Lower leg skin (tissue), 4 donors: ENCODE measurements at places on chromosomes 1 and 21. TPM values are rescaled to one million over a fixed set of nuclear protein-coding genes. Genes with fewer than 3 reads are reported as not detected.

The CLCA1 gene
- total RNA-seq, result not detected

The BGLAP gene
- total RNA-seq, result 0.69 TPM

The GPR52 gene
- 0.67 TPM for total RNA-seq

The S100A2 gene
- 97.7 TPM for total RNA-seq

The MCOLN2 gene
- total RNA-seq, result 0.44 TPM

The CCDC27 gene
- total RNA-seq, result not detected

The IVL gene
- total RNA-seq, result 164 TPM

The PLA2G2C gene
- not detected for total RNA-seq

The VASH2 gene
- not detected for total RNA-seq

The RASSF5 gene
- 86.2 TPM for total RNA-seq

The TEKT2 gene
- total RNA-seq, result 0.38 TPM

The KCNJ6 gene
- not detected for total RNA-seq

The TSPEAR gene
- not detected for total RNA-seq

The ATP8B2 gene
- 30.8 TPM for total RNA-seq

The RGS16 gene
- total RNA-seq, result 1.1 TPM

The AGBL4 gene
- 0.66 TPM for total RNA-seq

The TRPM2 gene
- total RNA-seq, result 2.2 TPM

The ATP6V1G3 gene
- not detected for total RNA-seq

The KLHDC7A gene
- total RNA-seq, result 0.11 TPM

The GALE gene
- 39.3 TPM for total RNA-seq

The FAM43B gene
- total RNA-seq, result 0.15 TPM

The PROX1 gene
- 4.2 TPM for total RNA-seq

The ADAM30 gene
- not detected for total RNA-seq

The ADORA3 gene
- total RNA-seq, result 2.1 TPM

The C1orf226 gene
- 3.7 TPM for total RNA-seq

The GRIK3 gene
- 0.34 TPM for total RNA-seq

The SIM2 gene
- 0.36 TPM for total RNA-seq

The KAZN gene
- 36.0 TPM for total RNA-seq

The CSMD2 gene
- total RNA-seq, result not detected

The TBX15 gene
- 4.7 TPM for total RNA-seq

The LRRC39 gene
- 1.2 TPM for total RNA-seq

The F5 gene
- 5.5 TPM for total RNA-seq

The KCNJ15 gene
- 7.5 TPM for total RNA-seq

The BMP8B gene
- 1.1 TPM for total RNA-seq

The SPRR2F gene
- 0.64 TPM for total RNA-seq

The C8B gene
- not detected for total RNA-seq

The JUN gene
- 207 TPM for total RNA-seq

The TIAM1 gene
- 112 TPM for total RNA-seq

The IGSF9 gene
- total RNA-seq, result 18.8 TPM

The MMEL1 gene
- total RNA-seq, result 0.27 TPM

The CLCA4 gene
- total RNA-seq, result 1.9 TPM

The TNFRSF4 gene
- total RNA-seq, result 1.4 TPM

The PTPN22 gene
- total RNA-seq, result 2.3 TPM

The LINGO4 gene
- 0.36 TPM for total RNA-seq

The CXADR gene
- 134 TPM for total RNA-seq

The PLPP3 gene
- 33.6 TPM for total RNA-seq

The COL11A1 gene
- total RNA-seq, result 0.34 TPM

The MIXL1 gene
- total RNA-seq, result not detected

The TRNP1 gene
- 29.4 TPM for total RNA-seq

The SELL gene
- total RNA-seq, result not detected

The GSTM5 gene
- 1.9 TPM for total RNA-seq

The NUP210L gene
- not detected for total RNA-seq

The OR2L13 gene
- not detected for total RNA-seq

The ZNF695 gene
- not detected for total RNA-seq

The S100A7 gene
- 12.2 TPM for total RNA-seq

The CELA2A gene
- total RNA-seq, result not detected

The GPR25 gene
- total RNA-seq, result not detected

The PCSK9 gene
- total RNA-seq, result 0.25 TPM

The KIAA1614 gene
- 1.0 TPM for total RNA-seq

The SLFNL1 gene
- 0.26 TPM for total RNA-seq
